ENCODE measurements at places on chromosomes 3 and 15. TPM values are rescaled to one million over a fixed set of nuclear protein-coding genes. Genes with fewer than 3 reads are reported as not detected.

Gene HEXA
- 91.1 TPM for polyA plus RNA-seq

Gene TTLL13
- polyA plus RNA-seq = 0.57 TPM

Gene MGLL
- 26.2 TPM for polyA plus RNA-seq

Gene BUB1B
- 35.9 TPM for polyA plus RNA-seq

- no peak for DNase-seq
These were observed 76.0 kb downstream of the SUCLG2 start for GRCh38 chr3:67578416-67578815.

Gene SNURF
- polyA plus RNA-seq = 17.7 TPM

GRCh38 chr3:52128118-52128683, 26.0 kb downstream of the POC1A start:
- no peak for DNase-seq

Gene LRTM1
- not detected for polyA plus RNA-seq

- no peak for DNase-seq
These were observed 141.8 kb downstream of the EEFSEC start for GRCh38 chr3:128294999-128295468.

DNA sequence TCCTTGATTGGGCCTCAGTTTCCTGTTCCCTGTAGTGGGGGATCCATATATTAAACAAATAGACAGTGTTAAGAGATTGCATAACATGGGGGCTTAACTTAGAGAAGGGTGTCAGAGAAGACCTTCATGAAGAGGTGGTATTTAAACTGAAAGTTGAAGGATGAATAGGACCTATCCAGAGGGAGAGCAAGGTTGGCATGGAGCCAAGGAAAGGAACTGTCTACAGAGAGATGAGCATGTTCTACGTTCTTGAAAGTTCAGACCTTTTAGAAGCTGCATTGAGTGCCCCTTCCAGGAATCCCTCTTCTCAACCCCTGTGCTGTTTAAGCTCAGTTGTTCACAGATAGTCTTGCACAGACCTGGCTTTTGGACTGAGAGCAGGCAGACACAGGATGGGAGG, 2.4 kb downstream of the HTD2 start:
- DNase-seq = no peak

DNA sequence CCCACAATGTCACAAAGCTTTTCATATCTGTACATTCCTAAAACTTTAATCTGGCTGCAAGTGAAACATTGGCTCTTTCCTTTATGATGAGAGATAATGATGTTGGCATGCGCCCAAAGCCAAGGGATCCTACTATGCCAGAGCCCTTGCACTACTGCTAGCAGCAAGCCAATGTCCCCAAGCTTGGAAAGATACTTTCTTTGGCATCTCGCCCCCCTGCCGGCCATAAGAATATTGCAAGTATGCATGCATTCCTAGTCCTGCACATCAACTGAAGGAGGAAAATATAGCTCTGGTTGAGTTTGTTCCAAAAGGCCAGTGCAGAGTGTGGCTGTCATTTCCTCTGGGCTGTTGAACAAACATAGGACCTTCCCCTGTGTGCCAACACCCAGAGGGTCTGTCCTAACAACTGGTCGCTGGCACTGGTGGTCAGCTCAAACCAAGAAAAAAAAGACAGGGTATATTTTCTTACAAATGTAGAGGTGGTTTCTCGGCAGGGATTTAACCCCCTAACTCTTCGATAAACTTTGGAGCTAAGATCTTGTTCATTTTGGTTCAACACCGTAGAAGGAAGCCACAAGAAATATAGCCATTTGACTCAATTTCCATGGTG, 120.9 kb upstream of the ZBED2 start:
- no peak for DNase-seq

- no peak for DNase-seq
These were observed 33.6 kb downstream of the GPR176 start for GRCh38 chr15:39886418-39886817.

Gene GOLGA6A
- polyA plus RNA-seq = 0.57 TPM

- DNase-seq = no peak
These were observed 473.9 kb downstream of the C3orf38 start for GRCh38 chr3:88623709-88624108.

Gene VIPR1
- 1.6 TPM for polyA plus RNA-seq

GRCh38 chr3:55297245-55297644, 189.9 kb downstream of the WNT5A start:
- no peak for DNase-seq

GRCh38 chr3:39216176-39216790, 23.9 kb upstream of the XIRP1 start:
- no peak for DNase-seq

Gene GPR27
- 10.0 TPM for polyA plus RNA-seq

- DNase-seq = no peak
These were observed 798 bp downstream of the GCHFR start for GRCh38 chr15:40764629-40765103.

DNA sequence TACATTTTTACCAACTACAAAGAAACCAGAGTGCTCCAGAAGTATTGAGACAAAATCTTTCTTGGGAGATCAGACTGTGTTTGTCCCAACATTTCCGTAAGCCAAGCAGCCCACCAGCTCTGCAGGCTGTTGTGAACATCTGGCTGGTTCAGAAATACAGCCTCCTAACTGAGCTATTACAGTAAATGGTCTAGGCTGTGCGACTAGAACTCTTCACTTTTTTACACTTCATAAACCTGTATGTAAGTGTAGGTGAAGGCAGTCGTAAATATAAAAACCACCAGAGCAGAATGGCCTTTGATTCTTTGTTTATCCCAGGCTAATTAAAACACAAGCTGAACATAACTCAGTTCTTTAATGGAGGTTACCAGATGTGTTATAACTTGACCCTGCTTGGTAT, 235.3 kb downstream of the ARRDC4 start:
- peak; percentile 24 for DNase-seq

DNA sequence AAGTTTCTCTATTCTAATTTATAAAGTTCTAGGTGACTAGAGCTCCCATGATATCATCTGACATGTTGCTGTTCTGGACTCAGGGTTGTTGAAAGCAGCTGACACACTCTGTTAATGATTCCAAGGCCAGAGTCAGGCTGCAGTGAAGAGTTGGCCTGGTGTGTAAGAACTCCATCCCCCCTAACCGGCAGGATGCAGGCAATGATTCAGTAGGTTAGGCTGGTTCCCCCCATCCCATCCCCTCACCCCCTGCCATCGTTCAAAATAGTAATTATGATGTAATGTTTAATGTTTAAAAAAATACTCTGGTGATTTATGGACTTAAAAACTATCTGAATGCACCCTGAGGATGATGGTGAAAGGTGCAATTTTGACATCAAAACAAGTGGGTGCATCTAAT, 4.6 kb upstream of the TRIM71 start:
- DNase-seq = no peak

- no peak for DNase-seq
These were observed 751.7 kb upstream of the GOLIM4 start for GRCh38 chr3:168847291-168847883.

DNA sequence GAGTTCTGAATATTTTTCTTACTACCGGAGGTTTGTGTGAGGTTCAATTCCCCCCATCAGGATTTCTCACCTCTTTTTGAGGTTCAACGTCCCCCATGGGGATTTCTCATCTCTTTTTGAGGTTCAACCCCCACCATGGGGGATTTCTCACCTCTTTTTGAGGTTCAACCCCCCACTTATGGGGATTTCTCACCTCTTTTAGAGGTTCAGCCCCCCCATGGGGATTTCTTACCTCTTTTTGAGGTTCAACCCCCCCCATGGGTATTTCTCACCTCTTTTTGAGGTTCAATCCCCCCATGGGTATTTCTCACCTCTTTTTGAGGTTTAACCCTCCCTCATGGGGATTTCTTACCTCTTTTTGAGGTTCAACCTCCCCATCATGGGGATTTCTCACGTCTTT, 26.3 kb downstream of the NDUFB4 start:
- no peak for DNase-seq

GRCh38 chr15:53746101-53746500, 13.4 kb downstream of the WDR72 start:
- no peak for DNase-seq

Gene POU1F1
- not detected for polyA plus RNA-seq

Gene GOLGA6D
- polyA plus RNA-seq = 0.14 TPM

GRCh38 chr3:186298876-186299275, 63.2 kb downstream of the DGKG start:
- DNase-seq = no peak

Gene CCDC39
- polyA plus RNA-seq = 4.3 TPM

DNA sequence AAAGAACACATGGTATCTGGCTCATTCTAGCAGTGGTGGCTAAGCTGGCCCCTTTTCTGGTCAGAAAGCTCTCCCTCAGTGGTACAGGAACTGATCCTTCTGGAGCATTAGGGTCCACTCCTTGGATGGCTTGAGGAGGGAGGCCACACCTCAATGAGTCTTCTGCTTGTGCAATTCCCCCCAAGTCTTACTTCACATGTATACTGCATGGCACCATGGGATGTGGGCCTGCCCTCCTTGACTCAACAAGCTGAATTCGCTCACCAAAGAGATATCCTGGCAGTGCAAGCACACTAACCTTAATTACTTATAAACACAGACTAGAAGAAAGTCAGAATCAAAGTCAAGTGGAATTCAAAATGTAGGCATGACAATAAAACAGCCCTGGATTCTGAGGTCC, 133.8 kb upstream of the SLC2A2 start:
- no peak for DNase-seq

DNA sequence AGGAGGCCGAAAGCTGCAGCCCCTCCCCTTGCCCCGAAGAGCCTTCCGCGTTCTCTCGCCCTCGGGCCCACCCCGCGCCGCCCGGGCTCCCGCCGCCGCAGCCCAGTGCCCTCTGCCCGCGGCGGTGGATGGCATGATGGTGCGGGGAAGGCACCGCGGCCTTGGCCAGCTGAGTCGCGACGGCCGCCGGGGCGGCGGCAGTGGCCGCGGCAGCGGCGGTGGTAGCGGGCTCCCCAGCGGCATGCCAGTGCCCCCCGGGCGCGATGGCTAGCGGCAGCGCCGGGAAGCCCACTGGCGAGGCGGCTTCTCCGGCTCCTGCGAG, 1.2 kb downstream of the TLNRD1 start:
- DNase-seq = no peak

Data from left renal cortex interstitium (tissue), 4 donors.